ENCODE measurements at places on chromosomes 1 and 21. TPM values are rescaled to one million over a fixed set of nuclear protein-coding genes. Genes with fewer than 3 reads are reported as not detected.
A peak's percentile ranks its signal among the peaks of the same experiment; 100 is the strongest.

- H3K36me3 ChIP-seq, result peaks cover 2% of the 10 kb centered on the region
- H3K27ac ChIP-seq, result no peak overlapping the region
- no peaks in the 10 kb centered on the region for H3K27me3 ChIP-seq
- H3K4me3 ChIP-seq, result no peak overlapping the region
Observed at GRCh38 chr1:154778944-154779343, 91.1 kb downstream of the KCNN3 start.

- H3K36me3 ChIP-seq, result peaks cover 51% of the 10 kb centered on the region
- no peak overlapping the region for H3K27ac ChIP-seq
- no peaks in the 10 kb centered on the region for H3K27me3 ChIP-seq
- no peak overlapping the region for H3K4me3 ChIP-seq
Observed at GRCh38 chr1:222582099-222582774, 7.5 kb downstream of the TAF1A start.

- H3K27ac ChIP-seq, result peak overlapping the region; percentile 64
- peaks cover 53% of the 10 kb centered on the region for H3K4me1 ChIP-seq
- peaks cover 41% of the 10 kb centered on the region for H3K36me3 ChIP-seq
- no peak for DNase-seq
- peak overlapping the region; percentile 3 for H3K4me3 ChIP-seq
Observed at GRCh38 chr1:21280011-21280471, 10.2 kb downstream of the ECE1 start.

The GPX7 gene
- total RNA-seq, result 20.6 TPM

DNA sequence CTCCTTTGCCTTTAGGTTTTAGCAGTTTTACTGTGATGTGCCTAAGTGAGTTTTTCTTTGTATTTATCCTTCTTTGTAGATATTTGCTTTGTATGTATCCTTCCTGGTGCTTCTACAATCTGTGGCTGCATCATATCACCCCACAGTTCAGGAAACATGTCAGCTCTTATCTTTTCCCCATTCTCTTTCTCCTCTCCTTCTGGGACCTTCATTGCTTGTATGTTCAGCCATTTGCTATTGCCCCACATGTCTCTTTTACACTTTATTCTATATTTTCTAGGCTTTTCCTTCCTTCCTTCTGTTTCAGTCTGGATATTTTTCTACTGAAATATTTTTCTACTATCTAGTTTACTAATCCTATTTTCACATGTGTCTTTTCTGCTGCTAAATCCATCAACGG lies 14.9 kb downstream of the KNCN start:
- H3K4me1 ChIP-seq, result peaks cover 9% of the 10 kb centered on the region
- no peak overlapping the region for H3K4me3 ChIP-seq
- no peak for DNase-seq

DNA sequence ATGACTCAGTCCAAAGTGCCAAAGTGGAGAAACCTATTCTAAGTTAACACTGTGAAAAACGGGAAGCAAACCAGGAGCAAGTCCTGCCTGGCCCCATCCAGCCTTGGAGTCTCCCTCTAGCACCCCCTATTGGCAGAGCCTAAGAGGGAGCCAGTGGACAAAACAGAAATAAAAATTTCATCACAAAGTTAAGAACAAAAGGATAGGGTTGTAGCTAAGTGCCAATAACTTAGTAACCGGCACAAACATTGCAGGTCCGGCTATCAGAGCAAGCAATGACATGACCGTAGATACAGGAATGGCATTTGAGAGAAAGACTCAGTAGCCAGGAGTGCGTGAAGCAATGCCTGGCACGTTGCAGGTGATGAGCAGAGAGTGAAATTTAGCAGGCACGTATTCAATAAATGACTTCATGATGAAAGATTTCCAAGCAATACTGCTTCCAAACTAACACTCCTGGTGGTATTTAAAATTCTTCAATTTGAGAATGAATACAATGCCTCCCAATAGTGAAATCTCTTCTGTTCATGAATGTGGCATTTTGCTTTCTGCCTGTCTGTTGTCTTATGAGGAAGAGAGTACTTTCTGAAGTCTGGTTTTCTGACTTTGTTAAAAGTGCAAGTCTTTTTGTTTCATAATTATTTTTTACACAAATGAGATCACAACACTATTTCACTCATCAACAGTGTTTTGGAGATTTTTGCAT lies 391.0 kb downstream of the OMA1 start:
- H3K4me3 ChIP-seq, result no peak overlapping the region
- no peaks in the 10 kb centered on the region for H3K27me3 ChIP-seq
- no peak overlapping the region for H3K27ac ChIP-seq
- peak; percentile 6 for DNase-seq

The ZNF691 gene
- 4.6 TPM for total RNA-seq

GRCh38 chr1:68321084-68321685 lies 88.9 kb upstream of the WLS start:
- H3K4me3 ChIP-seq, result no peak overlapping the region
- H3K27me3 ChIP-seq, result no peaks in the 10 kb centered on the region
- H3K27ac ChIP-seq, result no peak overlapping the region

DNA sequence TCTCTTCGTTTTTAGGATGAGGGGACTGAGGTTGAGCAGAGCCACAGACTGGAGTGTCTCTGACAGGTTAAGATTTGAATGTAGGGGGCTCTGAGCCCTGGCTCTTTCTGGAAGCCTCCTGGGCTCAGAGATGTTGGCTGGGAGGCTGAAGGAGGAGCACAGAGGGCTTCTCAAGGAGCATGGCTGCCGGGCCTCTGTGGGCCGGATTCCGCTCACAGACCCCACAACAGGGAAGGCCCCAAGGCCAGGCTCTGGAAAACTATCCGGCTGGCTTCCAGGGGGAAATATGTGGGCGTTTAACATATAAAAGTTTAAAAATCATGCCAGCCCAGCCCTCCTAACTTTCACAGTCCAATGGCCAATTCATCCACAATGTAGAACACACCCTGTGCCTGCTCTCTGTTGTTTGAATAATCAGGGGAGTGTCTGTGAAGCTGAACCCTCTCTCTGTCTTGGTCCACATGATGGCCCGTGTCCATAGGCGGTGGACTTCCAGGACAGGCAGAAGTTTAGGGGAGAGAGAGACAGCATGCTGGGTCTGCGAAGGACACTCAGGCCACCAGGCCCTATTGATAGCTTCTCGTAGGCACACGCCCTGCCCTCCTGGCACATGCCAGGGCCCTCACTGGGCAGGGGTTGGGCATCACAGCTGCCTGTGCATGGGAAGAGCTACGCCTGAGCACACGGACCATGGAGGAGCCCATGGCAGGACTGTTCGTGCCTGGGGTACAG lies 10.8 kb downstream of the OBSCN start:
- no peaks in the 10 kb centered on the region for H3K4me1 ChIP-seq
- H3K27me3 ChIP-seq, result no peaks in the 10 kb centered on the region
- no peak for DNase-seq
- H3K36me3 ChIP-seq, result peaks cover 12% of the 10 kb centered on the region
- H3K27ac ChIP-seq, result no peak overlapping the region
- H3K4me3 ChIP-seq, result no peak overlapping the region

GRCh38 chr1:27102707-27103468 lies 52.0 kb downstream of the SLC9A1 start:
- H3K36me3 ChIP-seq, result peaks cover 4% of the 10 kb centered on the region
- no peaks in the 10 kb centered on the region for H3K27me3 ChIP-seq
- H3K4me3 ChIP-seq, result no peak overlapping the region
- H3K27ac ChIP-seq, result no peak overlapping the region
- peak; percentile 89 for DNase-seq

GRCh38 chr1:63073309-63074306 lies 248.8 kb upstream of the FOXD3 start:
- H3K4me1 ChIP-seq, result no peaks in the 10 kb centered on the region
- no peaks in the 10 kb centered on the region for H3K36me3 ChIP-seq
- DNase-seq, result no peak
- peaks cover 32% of the 10 kb centered on the region for H3K27me3 ChIP-seq
- no peak overlapping the region for H3K27ac ChIP-seq

GRCh38 chr1:91712393-91712792 lies 173.6 kb downstream of the TGFBR3 start:
- H3K27ac ChIP-seq, result peak overlapping the region; percentile 37
- no peak overlapping the region for H3K4me3 ChIP-seq
- H3K4me1 ChIP-seq, result peaks cover 25% of the 10 kb centered on the region
- H3K27me3 ChIP-seq, result no peaks in the 10 kb centered on the region
- H3K36me3 ChIP-seq, result peaks cover 13% of the 10 kb centered on the region
- DNase-seq, result no peak

DNA sequence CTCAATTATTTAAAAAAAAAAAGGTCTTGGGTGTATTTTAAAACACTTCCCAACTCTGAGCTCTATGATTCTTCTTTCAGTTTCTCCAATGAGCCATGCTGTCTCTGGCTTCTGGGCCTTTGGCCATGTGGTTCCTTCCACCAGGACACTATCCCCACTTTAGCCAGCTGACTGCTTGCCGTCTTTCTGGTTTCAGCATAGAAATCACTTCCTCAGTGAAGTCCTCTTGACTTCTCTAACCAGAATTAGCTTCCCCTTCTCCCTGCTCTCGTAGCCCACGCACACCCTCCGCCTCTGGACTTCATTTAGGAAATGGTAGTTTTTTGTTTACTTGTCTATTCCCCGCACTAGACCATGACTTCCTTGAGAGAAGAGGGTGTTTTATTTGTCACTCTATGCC lies 1.1 kb upstream of the DIO1 start:
- H3K4me3 ChIP-seq, result no peak overlapping the region
- H3K27ac ChIP-seq, result no peak overlapping the region
- peaks cover 32% of the 10 kb centered on the region for H3K4me1 ChIP-seq
- H3K36me3 ChIP-seq, result peaks cover under 1% of the 10 kb centered on the region
- DNase-seq, result no peak

- H3K4me1 ChIP-seq, result no peaks in the 10 kb centered on the region
- no peak overlapping the region for H3K4me3 ChIP-seq
- H3K27me3 ChIP-seq, result peaks cover 9% of the 10 kb centered on the region
- H3K36me3 ChIP-seq, result no peaks in the 10 kb centered on the region
Observed at GRCh38 chr1:22591576-22591975, 28.3 kb downstream of the EPHA8 start.

- no peaks in the 10 kb centered on the region for H3K27me3 ChIP-seq
- H3K4me3 ChIP-seq, result no peak overlapping the region
Observed at GRCh38 chr1:92374223-92374622, 75.4 kb downstream of the RPAP2 start.

The ATP6V1G3 gene
- total RNA-seq, result not detected

GRCh38 chr1:8496473-8496872 lies 178.6 kb downstream of the SLC45A1 start:
- no peak overlapping the region for H3K4me3 ChIP-seq
- H3K27ac ChIP-seq, result peak overlapping the region; percentile 28

DNA sequence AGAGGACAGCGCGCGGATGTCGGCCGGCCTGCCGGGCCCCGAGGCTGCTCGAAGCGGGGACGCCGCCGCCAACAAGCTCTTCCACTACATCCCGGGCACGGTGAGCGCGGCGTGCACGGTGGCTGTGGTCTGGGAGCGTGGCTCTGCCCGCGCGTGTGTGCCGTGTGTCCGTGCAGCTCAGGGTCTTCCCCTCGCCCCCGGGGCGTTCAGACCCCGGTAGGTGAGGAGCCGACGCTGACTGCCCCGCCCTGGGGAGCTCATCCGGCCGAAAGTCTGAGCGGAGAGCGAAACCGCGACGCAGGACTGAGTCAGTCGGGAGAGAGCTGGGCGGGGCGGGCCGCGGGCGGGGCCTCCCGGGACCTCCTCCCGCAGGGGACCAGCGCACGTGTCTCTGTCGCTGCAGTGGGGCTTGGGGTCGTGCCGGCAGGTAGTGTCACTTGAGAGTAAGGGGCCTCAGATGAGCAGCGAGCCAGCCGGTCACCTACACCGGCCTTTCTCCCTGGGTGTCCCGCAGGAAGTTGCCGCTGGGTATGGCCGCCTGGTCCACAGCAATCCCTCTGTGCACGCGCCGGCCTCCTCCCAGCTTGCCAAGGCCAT lies 520 bp downstream of the PLEKHN1 start:
- H3K4me1 ChIP-seq, result peaks cover 13% of the 10 kb centered on the region
- peak overlapping the region; percentile 59 for H3K27ac ChIP-seq
- DNase-seq, result peak; percentile 87
- peaks cover 4% of the 10 kb centered on the region for H3K36me3 ChIP-seq
- peaks cover 9% of the 10 kb centered on the region for H3K27me3 ChIP-seq

DNA sequence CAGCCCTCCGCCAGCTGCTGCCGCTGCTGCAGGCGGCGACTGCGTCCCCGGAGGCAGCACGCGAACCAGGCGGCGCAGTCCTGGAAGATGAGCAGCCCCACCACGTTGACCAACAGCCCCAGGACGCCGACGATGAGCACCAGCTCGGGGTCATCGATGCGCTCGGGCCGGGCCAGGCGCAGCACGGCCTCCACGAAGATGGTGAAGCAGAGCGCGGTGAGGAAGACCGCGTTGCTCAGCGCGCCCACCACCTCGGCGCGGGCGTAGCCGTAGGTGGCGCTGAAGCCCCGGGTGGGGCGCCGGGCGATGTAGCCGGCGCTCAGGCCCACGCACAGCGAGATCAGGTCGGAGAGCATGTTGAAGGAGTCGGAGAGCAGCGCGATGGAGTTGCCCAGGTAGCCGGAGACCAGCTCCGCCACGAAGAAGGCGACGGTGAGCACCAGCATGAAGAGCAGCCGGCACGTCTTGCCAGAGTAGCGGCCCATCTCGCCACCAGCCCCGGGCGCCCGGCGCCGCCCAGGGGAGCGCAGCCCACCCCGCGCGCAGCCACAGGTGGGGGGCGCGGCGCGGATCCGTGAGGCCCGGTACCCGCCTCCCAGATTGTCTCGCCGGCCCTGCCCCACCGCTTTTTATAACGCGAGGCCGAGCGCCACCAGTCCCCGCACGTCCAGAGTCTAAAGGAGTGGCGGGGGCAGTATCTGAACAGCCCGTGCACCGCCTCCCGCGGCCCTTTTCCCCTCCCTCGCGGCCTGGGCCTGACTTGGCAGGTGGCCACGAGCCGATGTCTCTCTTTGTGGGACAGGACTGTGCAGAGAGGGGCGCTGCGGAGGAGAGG lies at the start of gene SLC30A10:
TSS of gene SLC30A10 (minus strand) at position 602 of the 835 bp plus-strand sequence. CDS start at position 485, 117 bp downstream.
- H3K4me3 ChIP-seq, result peak within 1 kb of the TSS; percentile 62
- H3K27me3 ChIP-seq, result peaks cover 47% of the 10 kb centered on the region
- H3K4me1 ChIP-seq, result peaks cover 11% of the 10 kb centered on the region

The RPL11 gene
- 1,701 TPM for total RNA-seq

- DNase-seq, result no peak
- peaks cover 36% of the 10 kb centered on the region for H3K4me1 ChIP-seq
- H3K36me3 ChIP-seq, result no peaks in the 10 kb centered on the region
Observed at GRCh38 chr1:101154547-101154946, 82.3 kb upstream of the S1PR1 start.

GRCh38 chr1:20854529-20854928 lies 67.4 kb upstream of the HP1BP3 start:
- peaks cover 31% of the 10 kb centered on the region for H3K36me3 ChIP-seq
- no peak overlapping the region for H3K4me3 ChIP-seq
- H3K4me1 ChIP-seq, result no peaks in the 10 kb centered on the region
- DNase-seq, result no peak

DNA sequence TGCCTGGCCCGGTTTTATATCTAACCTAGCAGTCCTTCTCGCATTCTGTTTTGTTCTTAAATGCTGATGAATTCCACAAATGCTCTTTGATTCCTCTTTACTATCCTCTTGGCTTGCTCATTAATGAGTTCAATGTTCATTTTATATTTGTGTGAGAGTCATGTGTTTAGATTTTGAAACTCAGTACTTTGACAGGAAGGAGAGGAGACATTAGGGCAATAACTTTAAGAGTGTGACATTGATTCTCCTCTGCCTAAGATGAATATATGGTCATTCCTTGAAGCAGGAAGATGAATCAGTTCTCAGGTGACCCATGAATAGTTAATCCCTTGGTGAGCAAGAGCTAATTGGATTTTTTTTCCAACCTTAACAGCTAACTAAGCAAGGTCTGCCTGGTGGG lies 84.1 kb downstream of the MRPS6 start:
- H3K4me3 ChIP-seq, result no peak overlapping the region
- H3K27ac ChIP-seq, result no peak overlapping the region
- peaks cover 20% of the 10 kb centered on the region for H3K4me1 ChIP-seq
- H3K27me3 ChIP-seq, result no peaks in the 10 kb centered on the region
- DNase-seq, result no peak
- H3K36me3 ChIP-seq, result peaks cover 16% of the 10 kb centered on the region
